Foreskin keratinocyte (primary cell): ENCODE measurements at places on chromosomes 5 and 9. TPM values are rescaled to one million over a fixed set of nuclear protein-coding genes. Genes with fewer than 3 reads are reported as not detected.

CCDC152 gene
- total RNA-seq, result 2.0 and 2.8 TPM in 2 replicates

OR13D1 gene
- total RNA-seq, result not detected in 2 replicates

GRCh38 chr5:10591966-10592365 is 28.1 kb downstream of the ANKRD33B start:
- no peak for DNase-seq

DNA sequence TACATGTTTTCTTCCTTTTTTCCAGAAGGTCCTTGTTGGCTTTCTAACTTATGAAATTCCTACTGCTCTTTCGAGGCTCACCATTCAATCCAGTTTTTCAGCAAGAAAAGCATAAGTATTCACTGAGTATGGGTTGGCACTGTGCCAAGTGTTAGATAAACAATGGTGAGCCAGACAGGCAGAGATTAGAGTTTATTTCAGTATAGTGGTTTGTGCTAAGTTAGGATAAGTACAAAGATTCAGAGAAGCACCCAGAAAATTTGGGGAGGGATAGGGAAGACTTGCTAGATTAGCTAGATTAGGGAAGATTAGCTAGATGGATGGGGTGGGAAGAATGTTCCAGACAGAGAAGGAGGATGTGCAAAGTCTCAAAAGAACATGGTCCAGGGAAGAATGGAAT is 122.9 kb downstream of the OXCT1 start:
- DNase-seq, result no peak

DNA sequence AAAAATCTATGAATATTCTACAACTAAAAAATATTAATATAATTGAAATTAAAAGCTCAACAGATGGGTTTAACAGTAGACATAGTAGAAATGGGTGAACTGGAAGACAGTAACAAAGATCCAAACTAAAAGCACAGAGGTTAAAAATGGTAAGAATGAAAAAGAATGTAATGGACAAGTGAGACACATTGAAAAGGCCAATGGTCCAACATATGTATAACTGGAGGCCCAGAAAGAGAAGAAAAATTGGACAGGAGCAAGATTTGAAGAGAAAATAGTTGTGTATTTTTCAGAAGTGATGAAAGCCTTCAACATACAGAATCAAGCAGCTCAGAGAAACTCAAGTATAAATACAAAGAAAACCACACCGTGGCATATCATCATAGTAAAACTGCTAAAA is 58.6 kb downstream of the PCDHGC5 start:
- DNase-seq, result peak; percentile 29

DNA sequence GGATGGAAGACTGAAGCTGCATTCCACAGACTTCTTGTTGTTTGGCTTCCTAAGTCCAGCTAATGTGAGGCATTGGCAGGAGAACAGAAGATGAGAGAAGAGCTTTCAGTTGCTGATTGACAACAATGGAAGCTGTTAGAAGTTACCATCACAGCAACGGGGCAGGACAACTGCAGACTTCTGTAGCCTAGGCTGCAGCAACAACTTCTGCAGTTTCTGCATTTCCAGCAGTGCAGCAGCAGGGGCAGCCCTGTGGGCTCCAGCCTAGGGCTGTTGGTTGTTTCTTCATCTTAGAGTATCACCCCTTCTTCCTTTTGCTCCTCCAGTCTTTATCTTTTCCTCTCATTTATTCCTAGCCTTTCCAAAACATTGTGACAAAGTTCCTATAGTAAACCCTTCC is 528.8 kb upstream of the PTGER4 start:
- no peak for DNase-seq

DNA sequence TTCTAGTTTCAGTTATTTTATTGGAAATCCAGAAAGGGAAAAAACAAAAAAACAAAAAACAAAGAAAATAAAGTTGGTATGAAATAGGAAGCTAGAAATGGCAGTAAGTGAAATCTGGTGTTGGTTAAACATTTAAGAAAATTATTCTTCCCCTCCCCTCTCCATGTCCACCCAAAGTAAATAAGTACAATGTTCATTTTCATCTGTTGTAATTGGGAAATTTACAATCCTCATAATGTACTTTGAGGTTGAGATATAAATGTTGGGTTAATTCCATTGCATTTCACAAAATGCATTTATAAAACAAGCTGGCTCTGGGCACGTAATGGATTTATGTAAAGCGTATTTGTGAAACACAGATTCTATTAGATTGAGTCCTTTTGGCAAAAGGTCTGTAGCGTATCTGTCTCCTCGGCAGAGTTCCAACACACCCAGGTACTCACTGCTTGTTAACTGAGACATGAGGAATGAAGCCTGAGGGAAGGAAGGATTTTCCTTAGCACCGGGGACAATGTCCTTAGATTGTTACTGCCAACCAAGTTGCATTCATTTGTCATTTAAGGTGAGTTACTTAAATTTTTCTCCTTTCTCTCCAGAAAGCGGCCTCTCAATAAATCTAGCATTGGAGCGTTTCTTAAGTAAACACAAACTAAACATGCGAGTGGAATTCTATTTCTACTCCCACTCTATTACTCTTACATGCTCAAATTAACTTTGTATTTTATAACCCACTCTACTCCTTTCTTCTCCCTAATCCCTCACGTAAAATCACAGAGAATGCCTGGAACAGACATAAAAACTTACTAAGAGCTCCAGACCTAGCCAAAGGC is 912.3 kb upstream of the WWC1 start:
- peak; percentile 9 for DNase-seq
